Stimulated activated CD4-positive, alpha-beta T cell treated with anti-CD3 and anti-CD28 coated beads, Interleukin-15, amount 100 ng/mL, for 1 hour (primary cell): ENCODE measurements at places on chromosomes 4 and X.

DNA sequence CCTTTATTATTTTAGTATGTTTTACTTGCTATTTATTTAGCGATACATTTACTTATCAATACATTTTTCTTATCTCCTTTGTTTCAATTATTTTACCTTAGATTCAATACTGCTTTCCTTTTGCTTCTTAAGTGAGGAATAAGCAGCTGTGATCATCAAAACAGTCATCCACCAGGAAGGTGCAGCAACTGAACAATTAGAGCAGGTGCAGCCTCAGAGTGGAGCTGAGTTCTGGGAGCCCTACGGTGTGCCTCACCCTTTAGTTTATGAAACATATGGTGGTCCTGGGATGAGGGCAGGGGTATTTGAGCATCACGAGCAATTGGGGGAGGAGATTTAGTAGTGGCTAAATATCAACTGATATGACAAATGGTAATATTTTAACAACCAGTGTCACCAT, 111.0 kb downstream of the FRYL start:
- no peak for DNase-seq

- no peak for DNase-seq
These were observed 55.5 kb downstream of the ADRA2C start for GRCh38 chr4:3821580-3822229.

- DNase-seq, result no peak
These were observed 60.8 kb downstream of the GRXCR1 start for GRCh38 chr4:42953321-42953720.

GRCh38 chr4:1802151-1802715, 9.1 kb downstream of the FGFR3 start:
- DNase-seq, result no peak

- no peak for DNase-seq
These were observed 27.6 kb downstream of the NUDT6 start for GRCh38 chr4:122894827-122895226.

GRCh38 chr4:27574743-27575142, 714.1 kb downstream of the STIM2 start:
- DNase-seq, result no peak

GRCh38 chr4:152246659-152247058, 289.2 kb downstream of the FBXW7 start:
- DNase-seq, result no peak

- no peak for DNase-seq
These were observed 61.6 kb upstream of the TMEM33 start for GRCh38 chr4:41873380-41874295.

- no peak for DNase-seq
These were observed 46.7 kb upstream of the POU4F2 start for GRCh38 chr4:146592019-146592418.

- DNase-seq, result no peak
These were observed 37.6 kb downstream of the ARAP2 start for GRCh38 chr4:36206603-36207311.

DNA sequence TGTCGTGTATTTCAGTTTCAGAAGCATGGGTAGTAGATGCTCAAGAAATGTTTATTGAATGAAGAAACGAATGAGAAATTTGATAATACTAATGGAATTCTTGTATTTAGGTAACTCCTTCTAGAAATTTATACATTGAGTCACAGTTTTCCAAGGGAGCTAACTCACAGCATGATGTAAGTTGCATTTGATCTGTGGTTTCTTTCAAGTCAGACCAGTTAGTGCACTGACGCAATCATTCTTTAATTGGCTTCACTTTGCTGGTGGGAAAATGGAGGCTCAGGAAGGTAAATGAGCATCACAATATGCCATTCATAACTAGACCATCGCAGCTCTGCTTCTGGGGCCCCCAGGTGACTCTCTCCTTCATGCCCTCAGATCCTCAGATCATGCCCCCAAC, 17.3 kb upstream of the CWH43 start:
- no peak for DNase-seq

DNA sequence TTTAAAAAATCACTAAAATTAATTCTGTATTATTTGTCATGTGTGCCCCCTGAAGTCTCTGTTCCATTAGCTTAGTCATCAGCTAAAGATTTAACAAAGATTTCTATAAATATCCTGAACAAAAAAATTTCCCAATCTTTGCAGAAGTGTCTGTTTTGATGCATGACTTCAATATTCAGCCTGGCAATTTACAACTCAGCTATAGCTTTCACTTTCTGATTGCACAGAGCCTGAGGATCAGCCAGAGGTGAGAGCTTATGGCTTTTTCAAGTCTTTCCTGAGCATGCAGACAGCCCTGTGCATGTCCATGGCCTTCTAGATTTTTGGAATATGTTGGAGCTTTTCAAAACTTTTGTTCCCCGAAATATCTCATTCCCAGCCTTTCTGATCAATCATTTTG, 420.1 kb downstream of the ZNF674 start:
- no peak for DNase-seq
